ENCODE measurements at places on chromosomes 5 and 9.

DNA sequence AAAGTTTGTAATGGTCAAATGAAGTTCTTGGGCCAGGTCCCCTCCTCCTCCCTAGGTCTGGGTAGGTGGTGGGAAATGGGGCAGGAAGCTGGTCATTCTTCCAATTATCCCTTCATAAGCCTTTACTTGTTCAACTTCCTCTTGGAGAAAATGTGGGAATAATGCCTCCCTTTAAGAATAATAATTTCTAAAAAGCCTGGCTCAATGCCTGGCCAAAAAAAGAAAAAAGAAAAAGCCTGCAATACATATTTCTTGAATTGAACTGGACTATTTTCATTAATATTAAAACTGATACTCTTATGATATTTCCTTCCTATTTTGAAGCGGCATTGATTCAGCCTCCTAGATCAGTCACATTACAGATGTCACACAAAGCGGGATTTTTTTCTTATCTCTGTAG lies 600.9 kb downstream of the CCDC171 start:
- no peak for DNase-seq

DNA sequence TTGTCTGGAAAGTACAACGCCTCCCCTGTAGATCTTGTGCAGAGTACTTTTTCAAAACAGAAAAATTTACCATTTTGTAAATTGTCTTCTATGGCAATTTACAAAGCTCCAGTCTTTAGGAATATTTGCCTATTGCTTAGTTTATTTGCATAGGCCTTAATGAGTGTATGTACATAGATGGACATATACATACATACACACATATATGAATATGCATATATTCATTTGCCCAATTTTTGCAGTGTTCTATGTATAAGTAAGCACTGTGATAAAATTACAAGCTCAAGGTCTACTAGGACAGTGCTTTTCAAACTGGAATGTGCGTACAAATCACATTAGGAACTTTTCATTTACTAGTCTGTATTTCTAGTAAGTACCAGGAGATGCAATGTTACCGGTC lies 301.3 kb upstream of the SMARCA2 start:
- DNase-seq: no peak

- DNase-seq: no peak
Observed at GRCh38 chr5:149212198-149212951, 59.3 kb upstream of the AFAP1L1 start.

- DNase-seq: no peak
Observed at GRCh38 chr9:124369231-124369797, 45.9 kb downstream of the PSMB7 start.

DNA sequence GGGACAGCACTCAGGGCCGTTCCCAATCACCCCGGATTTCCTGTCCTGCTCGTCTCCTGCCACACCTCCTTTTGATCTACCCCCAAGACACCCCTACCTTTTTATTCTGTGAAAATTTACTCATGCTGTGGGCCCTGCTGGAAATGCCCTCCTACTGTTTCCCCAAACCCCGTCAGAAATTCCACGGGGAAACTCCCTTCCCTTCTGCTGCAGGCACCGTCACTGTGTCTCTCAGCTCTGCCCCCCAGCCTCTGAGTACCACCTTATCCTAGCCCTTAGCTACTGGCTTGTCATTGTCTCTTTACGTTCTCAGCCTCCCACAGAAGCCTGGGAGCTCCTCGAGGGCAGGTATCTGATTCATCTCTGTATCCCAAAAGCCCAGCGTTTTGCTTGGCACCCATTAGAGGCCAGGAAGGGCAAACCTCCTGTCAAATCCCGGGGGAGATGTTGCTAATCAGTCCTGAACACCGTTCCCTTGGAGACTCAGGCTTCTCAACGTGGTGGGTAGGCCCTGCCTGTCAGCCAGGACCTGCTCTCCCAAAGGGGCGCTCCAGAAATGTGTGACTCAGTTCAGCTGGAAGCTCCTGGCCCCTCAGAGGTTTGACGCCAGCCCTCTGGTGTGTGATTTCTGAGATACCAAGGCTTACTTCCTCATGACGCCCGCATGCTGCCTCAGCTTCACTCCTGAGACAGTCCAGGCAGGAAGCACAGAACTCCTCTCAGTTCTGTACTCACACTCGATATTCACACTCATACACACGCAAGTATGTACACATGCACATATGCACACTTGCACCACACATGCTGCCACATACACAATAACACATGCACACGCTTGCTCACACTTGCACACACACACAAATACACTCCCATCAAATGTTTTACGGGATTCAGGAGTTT lies 50.7 kb upstream of the GRHPR start:
- DNase-seq: no peak

GRCh38 chr5:142994218-142994617 lies 224.0 kb downstream of the ARHGAP26 start:
- no peak for DNase-seq

GRCh38 chr9:20205821-20206220 lies 416.5 kb downstream of the MLLT3 start:
- DNase-seq: no peak

DNA sequence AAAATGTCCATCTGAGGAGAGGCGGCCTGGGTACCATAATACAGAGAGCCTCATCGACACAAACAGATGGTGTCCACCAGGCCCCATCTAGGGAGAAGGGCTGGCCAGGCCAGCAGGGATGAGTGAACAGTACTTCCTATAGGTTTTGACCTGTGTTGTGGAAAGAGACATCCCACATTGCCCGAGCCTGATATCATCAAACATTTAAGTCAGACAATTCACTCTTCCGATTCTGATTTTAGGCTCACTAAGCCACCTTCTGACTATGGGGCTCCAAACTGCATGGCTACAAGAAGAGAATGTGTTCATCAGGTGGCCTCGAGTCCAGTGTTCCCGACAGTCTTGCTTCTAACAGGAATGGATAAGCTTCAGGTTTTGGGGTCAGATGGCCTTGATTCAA lies 38.9 kb downstream of the SLC22A5 start:
- no peak for DNase-seq

GRCh38 chr9:34629491-34629808 lies 584 bp upstream of the ARID3C start:
- no peak for DNase-seq

DNA sequence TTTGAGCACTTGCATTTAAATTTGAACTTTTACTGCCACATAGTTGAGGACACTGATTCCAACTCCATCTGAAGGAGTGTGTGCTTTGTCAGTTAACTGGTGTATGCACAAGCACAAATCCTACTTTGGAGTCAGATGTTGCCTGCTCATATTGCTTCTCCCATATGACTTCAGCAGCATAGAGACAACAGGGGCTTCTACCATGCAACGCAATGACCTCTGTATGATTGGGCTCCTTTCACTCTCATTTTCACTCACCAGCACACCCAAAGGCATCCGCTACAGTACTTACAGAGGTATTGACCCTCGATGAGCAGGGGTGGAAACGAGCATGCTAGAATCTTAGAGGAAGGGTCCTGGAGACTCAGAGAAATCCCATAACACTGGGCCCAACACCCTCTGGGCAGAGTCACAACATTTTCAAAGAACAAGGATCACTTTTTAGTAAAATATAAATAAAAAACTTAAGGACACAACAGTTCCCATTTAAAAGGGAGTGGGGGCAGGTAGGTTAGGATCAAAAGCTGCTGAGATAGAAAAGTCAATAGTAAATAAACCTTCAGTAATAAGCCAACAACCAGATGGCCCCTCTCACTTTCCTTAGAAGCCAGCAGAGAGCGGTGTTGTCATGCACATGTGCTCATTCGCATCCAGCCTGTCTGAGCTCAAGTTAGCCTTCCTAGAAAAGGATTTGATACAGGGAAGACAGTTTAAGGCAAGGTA lies 203.8 kb downstream of the SNCAIP start:
- DNase-seq: no peak

DNA sequence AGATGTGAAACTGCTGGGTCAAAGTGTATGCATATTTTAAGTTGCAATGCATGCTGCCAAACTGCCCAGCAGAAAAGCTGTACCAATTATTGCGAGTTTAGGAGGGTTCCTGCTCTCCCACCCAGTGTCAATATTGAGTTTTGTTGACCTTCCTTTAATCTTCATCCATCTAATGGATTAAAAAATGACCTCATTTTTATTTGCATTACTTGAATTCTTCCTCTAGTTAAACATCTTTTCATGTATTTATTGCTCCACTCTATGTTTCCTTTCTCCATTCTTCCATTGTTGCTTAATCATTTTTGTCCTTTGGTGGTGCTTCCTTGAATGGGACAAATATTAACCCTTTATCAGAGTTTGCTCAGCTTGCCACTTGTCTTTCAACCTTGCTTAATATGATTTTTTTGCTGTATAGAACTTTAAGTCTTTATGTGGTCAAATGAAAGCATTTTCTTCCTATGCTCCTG lies 32.4 kb downstream of the TLE1 start:
- no peak for DNase-seq

DNA sequence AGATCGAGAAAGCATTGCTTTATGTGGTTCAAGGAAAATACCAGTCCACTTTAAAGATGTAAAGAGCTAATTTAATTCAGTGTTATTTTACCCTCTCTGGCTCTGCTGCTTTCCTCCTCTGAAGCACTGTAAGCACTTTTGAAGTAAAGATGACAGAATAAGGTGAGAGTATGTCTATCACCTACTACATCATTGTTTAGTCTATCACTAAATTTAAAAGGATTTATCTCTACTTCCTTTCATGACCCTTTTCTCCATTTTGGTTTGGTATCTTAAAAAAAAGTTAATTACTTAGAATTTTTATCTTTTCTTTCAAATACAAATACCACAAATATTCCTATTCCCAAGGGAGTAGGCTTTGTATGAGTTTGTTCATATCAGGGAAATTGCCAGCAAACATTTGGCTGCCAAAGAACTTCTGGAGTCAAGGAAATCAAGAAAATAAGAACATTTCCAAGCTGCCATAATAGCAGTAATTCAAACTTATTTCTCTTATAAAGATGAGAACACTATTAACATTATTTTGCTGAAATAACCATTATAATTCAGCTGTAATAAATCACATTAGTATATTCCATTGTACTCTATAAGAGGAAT lies 77.8 kb downstream of the SLC38A9 start:
- no peak for DNase-seq

DNA sequence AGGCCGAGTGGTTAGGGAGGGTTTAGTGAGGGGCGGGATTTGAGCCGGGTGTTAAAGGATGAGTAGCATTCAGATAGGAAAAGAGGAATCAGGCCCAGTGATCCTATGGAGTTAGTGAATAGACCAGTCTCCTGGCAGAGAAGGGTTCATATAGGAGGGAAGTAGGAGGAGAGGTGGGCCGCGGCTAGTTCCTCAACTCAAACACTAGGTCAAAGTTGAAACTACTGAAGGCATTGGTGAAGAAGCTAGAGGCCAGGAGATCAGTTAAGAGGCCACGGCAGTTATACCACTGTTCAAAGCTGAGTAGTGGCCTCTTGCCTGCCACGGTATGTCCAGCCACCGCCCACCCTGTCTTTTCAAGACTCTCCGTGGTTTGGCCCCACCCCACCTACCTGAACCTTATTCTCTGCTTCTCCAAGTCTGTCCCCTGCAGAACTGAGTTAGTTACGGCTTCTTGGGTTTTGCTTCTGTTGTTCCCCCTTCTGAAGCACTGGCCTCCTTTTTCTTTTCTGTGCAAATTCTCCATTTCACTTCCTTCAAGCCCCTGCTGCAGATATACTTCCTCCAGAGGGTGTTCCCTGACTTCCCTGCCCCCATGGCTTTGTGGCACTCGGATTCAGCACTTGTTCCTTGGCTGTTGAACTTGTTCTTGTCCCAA lies 1.8 kb downstream of the ZBTB34 start:
- no peak for DNase-seq

DNA sequence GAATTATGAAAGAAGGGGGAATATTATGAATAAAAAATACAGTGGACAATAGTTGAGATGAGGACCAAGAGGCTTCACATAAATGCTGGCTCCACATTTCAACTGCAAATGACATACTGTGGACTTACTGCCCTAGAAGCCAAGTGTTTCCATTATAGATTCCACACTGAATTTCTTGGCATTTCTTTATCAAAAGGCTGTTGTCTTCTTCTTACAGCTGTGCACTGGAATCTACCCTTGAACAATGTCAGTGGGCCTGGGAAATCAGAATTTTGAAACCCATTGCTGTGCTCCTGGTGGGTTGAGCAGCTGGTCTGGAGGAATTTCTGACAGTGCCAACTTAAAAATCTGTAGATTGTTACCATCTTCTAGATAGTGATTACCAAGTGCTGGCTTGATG lies 49.9 kb downstream of the TNC start:
- no peak for DNase-seq

DNA sequence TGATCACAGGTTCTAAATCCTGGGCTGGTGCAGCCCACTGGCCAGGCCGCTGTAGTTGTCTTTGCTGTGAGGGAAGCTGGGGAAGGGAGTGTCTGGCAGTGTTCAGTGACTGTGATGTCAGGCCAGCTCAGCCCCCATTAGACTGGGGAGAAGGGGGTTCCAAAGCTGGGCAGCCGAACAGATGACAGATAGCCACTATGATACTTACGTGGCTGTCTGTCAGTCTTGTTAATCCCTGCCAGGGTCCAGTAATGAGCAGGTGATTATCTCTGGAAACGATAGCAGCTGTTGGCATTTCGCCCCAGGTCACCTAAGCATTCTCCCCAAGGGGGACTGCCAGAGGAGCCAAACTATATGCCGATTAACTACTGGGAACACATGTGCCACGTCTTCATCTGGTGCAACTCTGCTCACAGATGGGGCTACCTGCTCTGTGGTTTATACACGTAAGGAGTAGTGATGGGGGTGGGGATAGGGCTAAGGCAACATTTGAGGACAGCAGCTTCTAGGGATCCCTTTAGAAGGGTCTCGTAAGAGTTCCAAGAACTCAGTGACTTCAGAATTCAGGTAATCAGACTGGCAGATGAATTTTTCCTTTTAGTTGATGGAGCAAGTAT lies 396.3 kb downstream of the KDM4C start:
- no peak for DNase-seq

DNA sequence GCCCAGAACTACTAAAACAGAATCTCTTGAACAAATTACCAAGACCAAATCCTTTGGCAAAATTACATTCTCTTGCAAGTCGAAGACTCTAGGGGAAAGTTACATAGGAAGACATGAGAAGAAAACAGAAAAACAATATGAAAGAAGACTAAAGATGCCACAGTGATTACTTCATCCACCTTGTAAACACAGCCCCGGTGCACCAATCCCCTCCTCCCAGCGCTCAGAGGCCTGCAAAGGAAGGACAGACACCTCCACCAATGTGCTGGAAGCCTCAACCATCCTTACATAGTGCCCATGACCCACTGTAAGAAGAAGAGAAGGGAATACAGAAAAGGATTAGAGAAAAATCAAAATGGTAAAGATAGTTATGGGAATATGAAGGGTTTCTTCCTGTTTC lies 218.5 kb downstream of the SPOCK1 start:
- no peak for DNase-seq

Data from GM19239 (cell line).